Hematopoietic multipotent progenitor cell treated with erythropoietin and hydrocortisone succinate and interleukin-3 and kit ligand, for 6 days (in vitro differentiated cells): ENCODE measurements at places on chromosomes 16 and 17.

GRCh38 chr16:79870016-79870886, 269.7 kb upstream of the MAF start:
- DNase-seq: no peak

DNA sequence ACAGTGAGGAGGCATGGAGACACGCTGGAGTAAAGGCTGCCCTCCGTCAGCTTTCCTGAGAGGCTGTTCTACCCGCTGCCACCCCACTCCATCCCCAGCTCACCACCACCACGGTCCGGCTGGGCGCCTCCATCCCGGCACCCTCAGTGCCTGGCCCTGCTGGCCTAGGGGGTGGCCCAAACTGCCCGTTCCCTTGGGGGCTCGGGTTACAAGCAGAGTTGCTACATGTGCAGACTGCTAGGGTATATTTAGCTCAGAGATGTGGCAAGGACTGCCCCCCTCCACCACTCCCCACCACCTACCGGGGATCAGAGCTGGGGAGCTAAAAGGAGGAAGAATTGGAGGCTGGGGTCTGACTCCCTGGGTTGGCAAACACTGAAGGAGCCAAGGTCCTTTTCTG, 4.1 kb downstream of the CACNB1 start:
- DNase-seq: no peak

- DNase-seq: no peak
Measured at GRCh38 chr17:67868176-67868575, 42.9 kb downstream of the BPTF start.

DNA sequence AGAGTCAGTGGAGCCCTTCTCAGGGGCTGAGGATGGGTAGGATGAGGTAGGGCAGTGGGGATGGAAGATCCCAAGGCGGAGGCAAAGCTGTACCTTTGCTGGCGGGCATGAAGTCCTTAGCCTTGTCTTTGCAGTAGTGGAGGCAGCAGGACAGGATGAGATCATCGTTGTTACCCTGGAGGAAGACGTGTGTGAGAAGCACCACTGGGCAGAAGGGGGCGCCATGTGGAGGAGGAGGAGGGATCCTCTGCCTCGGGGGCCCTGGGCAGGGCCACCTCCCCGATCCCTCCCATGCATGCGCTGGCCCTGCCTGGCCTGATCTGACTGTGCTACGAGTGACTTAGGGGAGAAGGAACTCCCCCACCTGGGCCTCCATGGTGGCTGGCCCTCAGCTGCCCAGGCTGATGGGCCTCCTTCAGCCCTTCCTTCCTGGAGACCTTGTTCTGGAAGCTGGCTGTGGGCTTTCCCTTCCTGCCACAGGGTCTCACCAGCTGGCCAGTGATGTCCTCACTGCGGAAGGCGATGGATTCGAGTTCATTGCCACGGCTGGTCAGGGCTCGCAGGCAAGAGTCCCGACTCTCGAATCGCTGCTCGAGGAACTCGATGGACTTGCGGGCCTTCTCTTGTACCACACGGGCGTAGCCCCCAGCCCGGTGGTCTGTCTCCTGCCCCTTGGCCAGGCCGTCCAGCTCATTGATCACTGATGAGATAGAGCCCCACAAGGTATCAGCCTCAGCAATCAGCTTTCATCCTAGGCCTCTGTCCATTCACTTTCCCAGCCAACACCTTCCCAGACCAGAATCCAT, 10.3 kb downstream of the HIC1 start:
- peak; percentile 76 for DNase-seq

- no peak for DNase-seq
Measured at GRCh38 chr17:80061421-80061820, 25.0 kb downstream of the CCDC40 start.

DNA sequence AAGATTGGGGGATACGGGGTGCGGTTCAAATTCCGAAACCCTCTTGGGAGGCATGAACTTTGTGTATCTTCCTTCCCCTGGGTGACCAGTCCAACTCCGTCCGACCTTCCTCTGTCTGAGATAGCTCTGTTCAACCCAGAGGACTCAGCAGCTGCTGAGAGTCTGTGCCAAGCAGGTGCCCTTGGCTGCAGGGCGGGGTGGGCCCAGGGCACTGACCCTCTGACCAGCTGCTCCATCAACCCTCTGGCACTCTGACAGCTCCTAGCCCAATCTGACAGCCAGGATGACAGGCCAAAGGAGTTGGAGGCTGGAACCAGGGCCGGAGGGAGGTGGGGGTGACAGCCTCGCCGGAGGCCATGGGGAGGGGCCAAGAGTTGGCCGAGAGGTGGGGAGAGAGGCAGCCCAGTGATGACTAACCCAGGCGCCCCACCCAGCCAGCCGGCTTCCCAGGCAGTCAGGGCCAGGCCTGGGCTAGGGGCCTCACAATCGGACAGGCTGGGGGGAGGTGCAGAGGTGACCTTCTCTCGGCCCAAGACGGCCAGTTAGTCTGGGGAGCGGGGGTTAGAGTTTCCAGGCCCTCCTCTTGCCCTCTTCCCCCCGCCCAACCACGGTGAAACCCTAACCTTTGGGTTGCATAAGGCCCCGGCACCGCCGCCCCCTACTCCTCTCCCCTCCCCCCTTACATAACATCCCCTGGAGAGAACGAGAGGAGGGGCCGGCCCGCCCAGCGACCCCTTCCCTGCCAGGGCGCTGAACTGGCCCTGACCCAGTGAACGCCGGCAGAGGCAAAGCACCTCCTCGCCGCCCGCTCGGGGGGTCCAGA, 5.0 kb upstream of the TLCD2 start:
- DNase-seq: peak; percentile 91

GRCh38 chr17:82649501-82650261, 1.4 kb upstream of the WDR45B start:
- no peak for DNase-seq

- no peak for DNase-seq
Measured at GRCh38 chr17:76250141-76250540, 9.8 kb upstream of the RNF157 start.

DNA sequence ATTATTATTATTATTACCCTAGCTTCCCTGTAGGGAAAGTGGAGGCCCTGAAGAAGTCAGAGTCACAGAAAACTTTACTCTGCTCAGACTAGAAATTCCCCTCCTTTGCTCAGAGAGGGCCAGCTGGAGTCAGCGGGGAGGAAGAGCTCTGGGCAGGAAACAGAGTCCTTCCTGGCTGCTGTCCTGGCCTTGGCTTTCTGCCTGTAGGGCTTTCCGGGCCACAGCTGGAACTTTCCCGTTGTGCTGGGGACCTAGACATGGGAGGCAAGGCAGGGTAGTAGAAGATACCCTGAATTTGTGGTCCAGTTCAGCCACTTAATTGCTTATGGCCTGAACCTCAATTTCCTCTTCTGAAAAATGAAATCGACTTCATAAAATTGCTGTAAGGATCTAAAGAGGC, 14.0 kb upstream of the CCL2 start:
- DNase-seq: no peak

- peak; percentile 74 for DNase-seq
Measured at GRCh38 chr17:4492721-4493561, 5.7 kb upstream of the SPNS2 start.

GRCh38 chr17:17944242-17944641, 28.0 kb downstream of the TOM1L2 start:
- DNase-seq: no peak

GRCh38 chr17:228951-229708, 47.7 kb upstream of the DOC2B start:
- no peak for DNase-seq
